ENCODE measurements at places on chromosomes 6 and 20.

- DNase-seq, result peak; percentile 42
Measured at GRCh38 chr6:73309785-73310502, 44.1 kb downstream of the DPPA5 start.

GRCh38 chr6:113723182-113723581, 134.0 kb upstream of the MARCKS start:
- no peak for DNase-seq

DNA sequence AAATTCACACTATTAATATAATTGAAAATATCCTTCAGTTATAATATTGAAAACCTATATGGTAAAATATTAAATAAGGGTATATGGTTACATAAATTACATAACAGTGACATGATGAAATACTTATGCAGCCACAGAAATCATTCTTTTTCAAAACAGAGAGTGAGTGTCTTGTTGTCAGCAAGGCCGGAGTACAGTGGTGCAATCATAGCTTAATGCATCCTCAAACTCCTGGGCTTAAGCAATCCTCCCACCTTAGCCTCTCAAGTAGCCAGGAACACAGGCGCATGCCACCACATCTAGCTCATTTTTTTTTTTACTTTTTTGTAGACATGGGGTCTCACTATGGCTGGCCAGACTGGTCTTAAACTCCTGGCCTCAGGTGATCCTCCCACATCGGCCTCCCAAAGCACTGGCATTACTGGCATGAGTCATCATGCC, 40.4 kb downstream of the FAM8A1 start:
- DNase-seq, result no peak

DNA sequence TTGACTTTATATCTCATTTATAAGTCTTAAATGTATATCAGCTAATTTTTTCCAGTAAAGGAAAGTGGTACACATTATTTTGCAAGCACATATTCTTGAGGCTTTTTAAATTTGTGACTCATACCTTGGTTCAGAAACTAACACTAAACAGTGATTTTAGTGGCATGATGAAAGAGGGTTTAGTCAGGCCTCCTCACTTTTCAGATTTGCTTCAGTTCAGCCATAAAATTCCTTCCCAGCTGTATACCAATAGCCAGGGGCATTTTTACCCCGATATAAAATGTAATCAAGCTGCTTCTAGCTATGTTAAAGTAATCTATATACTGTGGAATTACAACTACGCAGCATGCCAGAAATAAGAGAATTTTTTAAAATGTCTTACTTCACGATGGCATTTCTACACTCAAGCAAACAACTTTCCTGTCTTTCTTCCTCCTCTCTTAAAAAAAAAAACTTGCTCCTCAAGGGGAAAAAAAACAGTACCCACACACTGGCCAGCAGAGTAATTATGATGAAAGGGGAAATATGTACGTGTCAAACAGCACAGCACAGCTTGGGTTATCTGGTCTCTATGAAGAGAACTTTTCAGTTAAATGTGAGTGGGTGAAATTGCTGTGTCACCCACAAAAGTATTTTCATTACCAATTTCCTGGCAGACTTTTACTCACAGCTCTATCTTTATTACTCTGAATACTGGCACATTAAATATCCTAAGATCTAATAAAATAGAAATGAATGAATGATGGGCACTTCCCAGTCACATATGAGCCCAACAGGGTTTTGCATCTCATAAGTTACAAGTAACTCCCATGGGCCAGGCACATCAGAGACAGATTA, 244.8 kb upstream of the TENT5A start:
- DNase-seq, result no peak

- DNase-seq, result no peak
Measured at GRCh38 chr6:56347526-56347925, 100.1 kb upstream of the COL21A1 start.

- DNase-seq, result no peak
Measured at GRCh38 chr6:150290429-150290828, 78.4 kb upstream of the IYD start.

DNA sequence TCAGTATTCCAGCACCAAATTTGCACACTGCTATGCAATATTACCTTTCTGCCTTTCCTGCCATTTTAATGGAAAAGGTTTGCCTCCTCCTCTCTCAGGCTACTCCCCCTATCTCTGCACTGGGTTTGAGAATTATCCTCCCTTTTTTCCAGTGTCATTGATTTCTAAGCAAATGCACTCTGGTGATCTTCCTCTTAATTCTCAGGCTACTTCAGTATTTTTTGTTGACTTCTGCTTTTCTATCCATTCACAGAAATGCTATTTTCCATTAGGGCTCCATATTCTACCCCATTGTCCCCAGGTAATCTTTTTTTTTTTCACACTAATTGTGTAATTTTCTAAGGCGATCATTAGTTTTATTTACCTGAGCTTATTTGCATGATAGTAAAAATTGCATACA, 144.0 kb downstream of the GJA1 start:
- no peak for DNase-seq

DNA sequence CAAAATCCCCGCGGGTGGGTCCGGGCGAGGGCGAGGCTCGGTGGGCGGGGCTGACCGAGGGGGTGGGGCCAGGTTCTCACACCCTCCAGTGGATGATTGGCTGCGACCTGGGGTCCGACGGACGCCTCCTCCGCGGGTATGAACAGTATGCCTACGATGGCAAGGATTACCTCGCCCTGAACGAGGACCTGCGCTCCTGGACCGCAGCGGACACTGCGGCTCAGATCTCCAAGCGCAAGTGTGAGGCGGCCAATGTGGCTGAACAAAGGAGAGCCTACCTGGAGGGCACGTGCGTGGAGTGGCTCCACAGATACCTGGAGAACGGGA, 809 bp downstream of the HLA-G start:
- no peak for DNase-seq

DNA sequence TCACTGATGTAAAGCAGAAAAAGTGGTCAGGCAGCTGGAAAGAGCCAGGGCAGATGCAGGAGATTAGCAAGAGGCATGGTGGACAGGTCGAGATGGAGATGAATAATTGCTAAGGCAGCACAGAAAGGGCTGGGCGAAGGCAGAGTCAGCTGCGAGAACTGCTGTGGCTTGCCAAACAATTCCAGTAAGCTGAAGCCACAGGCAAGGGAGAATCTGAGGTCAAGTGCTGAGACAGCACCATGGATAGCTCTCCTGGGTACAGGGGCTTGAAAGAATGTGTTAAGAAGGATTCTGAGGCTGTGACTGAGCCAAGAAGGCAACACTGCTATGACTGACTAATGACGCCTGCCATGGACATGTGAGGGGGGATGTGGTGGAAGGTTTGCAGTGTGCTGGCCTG, 220.8 kb upstream of the FOXA2 start:
- DNase-seq, result no peak

DNA sequence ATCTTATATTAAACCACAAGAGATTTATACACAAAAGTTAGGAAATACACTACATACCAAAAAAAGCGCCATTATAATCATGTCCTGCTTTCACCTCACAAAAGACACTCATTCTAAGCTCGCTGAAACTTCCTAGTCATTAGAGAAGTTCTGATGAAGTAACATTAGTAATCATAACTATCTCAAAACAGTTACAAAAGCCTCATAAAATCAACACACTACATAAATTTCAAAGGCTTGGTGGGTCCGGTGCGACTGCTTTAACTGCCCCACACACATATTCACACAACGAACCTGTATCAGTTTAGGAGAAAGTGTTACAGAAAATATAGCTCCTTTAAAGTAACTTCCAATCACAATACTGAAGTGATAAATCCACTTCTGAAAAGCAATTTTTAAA, 1.9 kb downstream of the PHIP start:
- no peak for DNase-seq

- DNase-seq, result no peak
Measured at GRCh38 chr20:32368925-32369324, 10.8 kb downstream of the ASXL1 start.

DNA sequence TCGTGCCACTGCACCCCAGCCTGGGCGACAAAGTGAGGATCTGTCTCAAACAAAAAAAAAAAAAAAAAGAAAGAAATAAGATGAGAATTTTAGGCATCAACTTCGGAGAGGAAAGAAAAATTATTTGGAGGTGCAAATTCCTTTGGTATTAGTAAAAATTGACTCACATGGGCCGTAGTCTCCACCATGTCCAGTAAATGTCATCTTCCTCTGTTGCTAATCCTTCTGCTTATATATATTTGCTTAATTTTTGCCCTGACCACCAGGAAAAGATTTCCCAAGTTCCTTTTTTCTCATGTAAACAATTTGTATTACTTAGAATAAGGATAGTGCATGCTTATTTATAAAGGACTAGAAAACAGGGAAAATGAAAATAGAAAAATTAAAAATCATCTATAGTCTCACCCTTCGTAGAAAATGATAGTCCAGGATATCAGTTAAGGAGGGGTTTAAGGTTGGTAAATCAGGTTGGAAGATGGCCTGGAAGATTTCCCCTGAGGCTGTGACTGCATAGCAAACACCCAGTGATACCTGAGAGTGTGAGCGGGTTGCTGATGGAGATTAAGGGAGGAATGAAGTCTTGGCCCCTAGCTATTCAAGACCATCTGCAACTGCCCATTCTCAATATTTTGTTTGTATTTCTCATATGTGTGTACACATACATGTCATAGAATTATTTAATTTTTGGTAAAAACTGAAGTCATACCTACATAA, 240.8 kb downstream of the ZNF217 start:
- DNase-seq, result no peak

GRCh38 chr6:44476849-44477248, 89.3 kb downstream of the CDC5L start:
- no peak for DNase-seq

DNA sequence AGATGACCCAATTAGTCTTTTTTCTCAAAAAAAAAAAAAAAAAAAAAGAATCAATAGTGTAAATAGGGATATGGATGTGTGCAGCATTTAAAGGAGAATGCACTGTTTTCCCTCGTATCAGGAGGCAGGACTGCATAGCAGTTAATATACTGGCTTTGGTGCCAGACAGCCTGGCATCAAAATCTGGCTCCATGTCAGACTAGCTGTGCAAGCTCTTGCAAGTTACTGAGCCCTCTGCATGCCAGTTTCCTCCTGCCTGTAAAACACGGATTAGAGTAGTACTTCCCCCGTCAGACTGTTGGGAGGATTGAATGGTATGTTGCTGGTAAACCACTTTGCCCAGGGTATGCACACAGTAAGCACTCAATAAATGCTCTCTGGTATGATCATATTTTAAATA, 594.2 kb upstream of the CHD6 start:
- no peak for DNase-seq

GRCh38 chr6:82612475-82613039, 248.9 kb downstream of the TPBG start:
- peak; percentile 30 for DNase-seq

DNA sequence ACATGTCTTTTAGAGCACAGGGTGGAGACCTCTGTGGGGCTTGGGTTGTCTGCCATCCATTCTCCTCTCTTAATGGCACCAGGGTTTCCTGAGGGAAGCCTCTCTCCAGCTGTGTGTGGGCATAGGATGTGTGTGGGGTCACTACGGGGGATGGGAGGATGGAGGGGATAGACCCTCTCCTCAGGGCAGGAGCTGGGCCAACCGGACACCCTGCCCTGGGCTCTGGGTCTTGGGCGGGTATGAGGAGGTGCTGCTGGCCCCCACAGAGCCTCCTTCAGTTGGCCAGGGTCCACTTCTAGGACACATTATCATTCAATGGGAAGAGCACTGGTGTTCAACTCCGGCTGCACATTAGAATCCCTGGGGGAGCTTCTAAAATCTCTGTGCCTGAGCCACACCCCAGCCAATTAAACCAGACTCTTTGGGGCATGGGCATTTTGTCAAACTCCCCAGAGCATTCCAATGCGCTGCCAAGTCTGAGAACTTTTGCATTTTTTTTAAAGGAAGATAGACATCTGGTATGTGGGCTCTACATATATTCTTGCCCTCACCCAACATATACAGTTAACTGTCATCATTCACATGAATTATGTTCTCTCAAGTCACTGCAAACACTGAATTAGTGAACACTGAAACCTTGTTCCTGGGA, 38.5 kb downstream of the TRAM2 start:
- DNase-seq, result no peak

- no peak for DNase-seq
Measured at GRCh38 chr6:90586546-90586835, 381 bp downstream of the MAP3K7 start.

DNA sequence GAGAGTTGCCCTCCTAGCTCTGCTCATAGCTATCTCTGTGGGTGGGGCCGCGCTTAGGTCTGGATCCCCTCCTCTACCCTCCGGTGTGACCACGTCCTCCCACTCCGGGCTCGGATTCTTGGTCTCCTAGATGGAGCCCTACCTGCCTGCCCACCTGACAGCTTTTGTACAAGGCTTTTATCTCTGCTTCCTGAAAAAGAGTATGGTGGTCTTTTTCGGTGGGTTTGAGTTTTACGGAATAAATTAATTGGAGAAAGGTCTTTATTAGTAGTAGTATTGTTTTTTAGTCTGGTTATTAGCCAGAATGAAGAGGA, 773 bp downstream of the SMAP1 start:
- DNase-seq, result no peak

DNA sequence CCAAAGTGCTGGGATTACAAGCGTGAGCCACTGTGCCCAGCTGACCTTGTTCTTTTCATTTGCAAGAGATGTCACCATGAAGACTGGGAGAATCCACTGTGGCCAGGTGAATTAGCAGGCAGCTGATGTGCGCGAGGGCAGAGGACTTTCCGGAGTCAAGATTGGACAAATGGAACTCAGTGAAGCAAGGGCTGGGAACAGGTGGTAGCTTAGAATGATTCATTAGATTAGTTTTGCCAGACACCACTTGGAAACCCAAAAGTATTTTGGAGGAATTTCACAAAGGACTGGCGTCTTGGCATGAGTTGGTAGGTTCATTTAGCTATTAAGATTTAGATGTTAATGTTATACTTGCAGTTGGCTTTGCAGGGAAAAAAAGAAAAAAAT, 4.7 kb upstream of the AKAP7 start:
- DNase-seq, result no peak

GRCh38 chr6:168078175-168078942, 653 bp downstream of the FRMD1 start:
- peak; percentile 5 for DNase-seq

DNA sequence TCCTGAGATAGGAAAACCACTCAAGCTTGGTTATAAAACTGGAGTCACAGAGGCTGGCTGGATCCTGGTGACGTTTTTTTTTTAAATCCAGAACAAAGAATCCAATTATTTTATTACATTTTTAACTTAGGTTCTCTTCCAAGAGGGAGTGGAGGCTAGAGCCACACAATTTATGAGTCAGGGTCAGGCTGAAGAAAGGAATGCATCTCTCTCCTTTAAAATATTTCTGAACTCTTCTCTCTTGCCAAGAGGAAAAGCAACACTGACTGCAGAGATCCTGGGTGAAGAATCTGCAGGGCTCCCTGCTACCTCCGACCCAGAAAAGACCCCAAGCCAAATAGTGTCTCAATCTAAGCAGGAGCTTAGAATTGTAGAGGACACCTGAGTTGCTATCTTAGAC, 88.5 kb upstream of the SSTR4 start:
- no peak for DNase-seq
